ENCODE measurements at places on chromosomes 1 and 21.

DNA sequence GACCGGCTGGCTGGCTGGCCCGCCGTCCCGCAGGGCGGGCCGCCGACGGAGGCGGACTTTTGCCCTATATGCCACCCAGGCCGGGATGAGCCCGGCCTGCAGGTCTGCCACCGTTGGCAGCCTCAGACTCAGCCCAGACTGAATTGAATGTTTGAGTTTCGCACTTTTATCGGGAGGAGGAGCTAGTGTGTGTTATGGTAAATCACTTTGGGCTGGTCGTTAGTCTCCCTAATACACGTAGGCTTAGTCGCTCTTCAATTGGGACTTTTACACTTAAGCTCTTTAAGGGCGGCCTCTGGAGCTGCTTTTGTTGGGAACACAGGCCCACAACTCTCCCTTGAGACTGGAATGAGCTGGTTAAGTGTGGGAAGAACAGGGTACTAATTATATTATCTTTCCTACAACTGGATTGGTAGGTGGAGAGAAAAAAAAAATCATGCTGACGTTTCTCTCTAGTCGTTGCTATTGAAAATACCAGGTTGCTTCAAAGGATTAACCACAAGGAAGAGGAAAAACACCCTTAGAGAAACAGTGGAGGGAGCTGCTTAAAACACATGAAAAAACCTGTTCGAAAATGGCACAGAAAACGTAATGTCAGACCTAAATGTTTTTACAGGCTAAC, 1.4 kb upstream of the IRF2BP2 start:
- no peak for DNase-seq

- no peak for DNase-seq
Observed at GRCh38 chr1:24900985-24901781, 28.9 kb downstream of the RUNX3 start.

DNA sequence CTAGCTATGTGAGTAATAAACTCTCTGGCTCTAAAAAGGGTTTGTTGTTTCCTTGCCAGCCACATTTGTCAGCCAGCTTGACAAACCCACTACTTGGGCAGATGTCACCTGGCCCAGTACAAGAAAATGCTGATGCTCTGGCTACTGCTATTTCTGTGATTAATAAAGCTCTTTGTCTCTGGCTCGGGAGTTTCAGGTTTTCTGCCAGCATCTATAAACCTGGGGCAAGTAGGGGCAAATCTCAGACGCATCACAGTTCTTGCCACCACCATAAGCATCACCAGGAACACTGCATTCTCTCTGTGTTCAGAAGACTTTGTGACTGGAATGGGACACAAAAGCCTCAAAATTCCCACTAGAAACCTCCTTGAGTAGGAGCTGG, 2.5 kb downstream of the ITLN2 start:
- DNase-seq: no peak

- no peak for DNase-seq
Observed at GRCh38 chr1:211468595-211468994, 23.4 kb downstream of the RD3 start.

DNA sequence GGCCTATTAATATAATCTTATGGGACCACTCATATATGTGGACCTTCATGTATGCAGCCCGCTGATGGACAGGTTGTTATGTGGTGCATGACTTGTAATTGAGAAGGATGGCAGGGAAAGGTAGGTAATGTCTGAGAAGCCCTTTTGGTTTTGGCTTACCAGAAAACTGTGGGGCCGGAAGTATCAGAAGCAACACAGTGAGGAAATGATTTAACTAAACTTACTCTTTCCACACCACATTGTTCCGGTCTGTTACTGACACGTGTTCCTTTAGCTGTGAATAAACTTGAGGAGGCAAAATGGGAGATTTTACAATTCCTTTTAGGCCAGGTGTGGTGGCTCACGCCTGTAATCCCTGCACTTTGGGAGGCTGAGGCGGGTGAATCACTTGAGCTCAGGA, 32.4 kb downstream of the KIF1B start:
- DNase-seq: no peak

DNA sequence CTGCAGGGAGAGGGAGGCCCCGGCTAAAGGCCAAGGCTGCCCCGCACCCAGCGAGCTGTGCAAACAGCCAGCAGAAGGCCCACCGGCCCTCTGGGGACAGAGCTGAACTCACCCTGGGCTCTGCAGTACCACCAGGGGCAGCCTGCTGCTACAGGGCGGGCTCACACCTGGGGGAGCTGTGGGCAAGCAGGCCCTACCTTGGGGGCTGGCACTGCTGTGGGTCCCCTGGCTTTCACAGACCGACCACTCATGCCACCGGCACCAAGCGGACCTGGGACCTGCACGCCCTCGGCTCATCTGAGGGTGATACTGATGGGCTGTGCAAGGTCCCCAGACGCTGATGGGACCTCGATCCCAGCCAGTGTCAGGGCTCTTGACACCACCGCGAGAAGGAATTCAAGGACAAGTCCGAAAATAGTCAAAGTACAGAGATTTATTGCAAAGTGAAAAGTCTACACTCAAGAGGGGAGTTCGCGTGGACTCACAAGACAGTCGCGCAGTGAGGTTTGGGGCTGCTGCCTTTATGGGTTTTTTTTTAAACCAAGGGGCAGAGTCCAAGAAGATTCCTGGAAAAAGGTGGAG, 61.0 kb upstream of the ADARB1 start:
- no peak for DNase-seq

DNA sequence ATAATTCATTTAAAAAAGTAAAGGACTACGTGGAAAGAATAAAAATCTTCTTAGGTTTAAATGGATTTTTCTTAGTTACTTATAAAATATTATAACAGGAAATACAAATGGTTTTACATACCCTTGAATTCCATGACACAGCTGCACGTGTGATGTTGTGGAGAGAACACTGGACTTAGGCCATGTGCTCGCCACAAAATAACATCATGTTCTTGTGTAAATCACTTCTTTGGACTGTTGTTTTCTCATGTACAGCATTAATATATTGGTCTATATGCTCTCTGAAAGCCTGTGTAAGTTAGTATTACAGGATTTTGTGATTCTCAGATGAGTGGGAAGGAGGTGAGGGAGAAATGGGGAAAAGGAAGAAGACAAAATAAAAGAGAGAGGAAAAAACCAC, 228.2 kb downstream of the DNM3 start:
- DNase-seq: no peak

DNA sequence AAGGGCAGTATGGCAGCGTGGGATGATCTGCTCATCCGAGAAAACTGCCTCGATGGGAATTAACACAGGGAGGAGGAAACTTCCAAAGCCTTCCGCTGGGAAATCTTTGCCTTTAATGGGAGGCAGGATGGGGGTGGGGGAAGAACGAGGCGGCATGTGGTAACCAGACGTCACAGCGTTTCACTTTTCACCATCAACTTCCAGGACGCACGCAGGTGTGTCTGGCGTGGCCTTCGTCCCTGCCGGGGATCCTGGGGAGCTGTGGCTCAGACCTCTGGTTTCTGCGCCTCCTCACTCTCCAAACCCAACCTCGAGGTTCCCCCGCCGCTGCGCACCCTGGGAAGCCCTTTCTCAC, 282 bp downstream of the RSPH1 start:
- no peak for DNase-seq

GRCh38 chr1:190029441-190029840, 448.2 kb downstream of the BRINP3 start:
- DNase-seq: no peak

- DNase-seq: peak; percentile 89
Observed at GRCh38 chr1:178031856-178032320, 62.0 kb upstream of the RASAL2 start.

DNA sequence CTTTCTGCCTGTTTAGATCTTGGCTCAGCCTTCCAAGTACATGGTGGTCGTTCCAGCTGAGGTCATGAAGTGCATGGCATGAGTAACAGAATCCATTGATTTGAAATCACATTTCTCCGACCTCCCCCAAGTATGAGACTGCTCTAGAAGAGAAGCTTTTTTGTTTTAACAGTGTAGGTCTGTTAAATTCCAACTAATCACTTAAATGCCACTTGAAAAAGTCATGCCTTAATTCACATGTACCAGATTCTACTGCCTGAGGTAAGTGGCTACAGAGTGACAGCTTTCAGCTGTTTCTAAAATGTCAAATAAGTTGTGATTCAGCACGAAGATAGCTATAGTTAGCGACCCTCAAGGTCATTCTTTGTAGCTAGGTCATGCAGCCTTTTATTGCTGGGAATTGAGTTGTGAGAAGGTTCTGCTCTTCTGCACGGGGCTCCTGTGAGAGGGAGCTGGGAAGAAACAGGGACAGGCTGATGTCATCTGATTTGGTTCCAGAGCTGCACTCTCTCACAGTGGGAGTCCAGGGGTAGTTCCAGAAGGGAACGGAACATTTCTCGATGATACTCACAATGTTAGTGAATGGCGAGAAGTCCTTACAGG, 112.7 kb downstream of the VPS13D start:
- no peak for DNase-seq

DNA sequence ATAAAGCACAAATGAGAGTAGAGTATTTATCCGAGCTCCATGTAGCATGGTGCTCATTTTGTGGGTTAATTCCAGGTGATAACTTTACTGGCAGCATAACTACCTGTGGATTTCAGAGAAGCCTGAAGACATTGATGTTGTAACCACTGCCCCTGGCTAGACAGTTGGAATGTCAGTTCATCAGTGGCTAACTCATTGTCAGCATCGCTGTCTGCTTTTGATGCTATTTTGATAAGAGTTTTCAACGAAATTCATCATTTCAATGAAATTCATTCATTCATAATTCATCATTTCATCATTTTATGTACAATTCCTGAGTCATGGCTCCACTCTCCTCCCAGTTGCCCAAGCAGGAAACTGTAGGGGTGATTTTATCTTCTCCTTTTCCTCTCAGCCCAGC, 34.4 kb downstream of the HSD3B1 start:
- DNase-seq: no peak

GRCh38 chr1:91701472-91701869, 184.5 kb downstream of the TGFBR3 start:
- DNase-seq: no peak

DNA sequence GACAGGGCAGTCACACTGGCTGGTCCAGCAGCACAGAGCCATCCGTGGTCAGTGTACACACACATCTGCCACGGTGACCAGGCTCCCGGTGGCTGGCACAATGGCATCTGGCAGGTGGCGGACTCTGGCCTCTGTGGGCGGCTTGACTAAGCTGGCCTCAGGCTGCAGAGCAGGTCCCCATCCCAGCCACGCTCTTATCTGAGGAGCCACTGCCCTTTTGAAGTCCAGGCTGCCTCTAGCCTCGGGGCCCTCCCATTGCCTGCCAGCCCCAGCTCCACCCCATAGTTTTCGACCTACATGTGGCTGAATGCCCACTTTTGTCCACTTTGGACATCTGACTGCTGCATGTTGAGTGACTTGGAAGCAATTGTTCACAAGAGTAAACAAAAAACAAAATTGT, 29.9 kb upstream of the EDN2 start:
- no peak for DNase-seq

DNA sequence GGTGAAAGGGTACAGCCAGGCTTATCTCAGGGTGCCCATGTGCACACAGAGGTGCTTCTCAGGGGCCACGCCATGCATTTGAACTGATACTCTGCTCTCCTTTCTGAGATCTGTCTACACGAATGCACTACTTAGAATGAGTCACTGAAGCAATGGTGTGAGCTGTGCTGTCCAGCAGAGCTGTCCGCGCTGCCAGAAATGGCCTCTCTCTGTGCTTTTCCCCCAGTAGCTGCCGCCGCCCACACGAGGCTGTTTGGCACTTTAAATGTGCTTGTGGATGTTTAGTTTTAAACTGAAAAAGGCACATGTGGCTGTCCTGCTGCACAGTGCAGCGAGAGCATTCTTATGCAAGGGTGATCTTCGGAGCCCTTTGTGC, 87.1 kb upstream of the COL6A1 start:
- DNase-seq: no peak

- no peak for DNase-seq
Observed at GRCh38 chr1:170240409-170240808, 94.7 kb downstream of the NTMT2 start.

DNA sequence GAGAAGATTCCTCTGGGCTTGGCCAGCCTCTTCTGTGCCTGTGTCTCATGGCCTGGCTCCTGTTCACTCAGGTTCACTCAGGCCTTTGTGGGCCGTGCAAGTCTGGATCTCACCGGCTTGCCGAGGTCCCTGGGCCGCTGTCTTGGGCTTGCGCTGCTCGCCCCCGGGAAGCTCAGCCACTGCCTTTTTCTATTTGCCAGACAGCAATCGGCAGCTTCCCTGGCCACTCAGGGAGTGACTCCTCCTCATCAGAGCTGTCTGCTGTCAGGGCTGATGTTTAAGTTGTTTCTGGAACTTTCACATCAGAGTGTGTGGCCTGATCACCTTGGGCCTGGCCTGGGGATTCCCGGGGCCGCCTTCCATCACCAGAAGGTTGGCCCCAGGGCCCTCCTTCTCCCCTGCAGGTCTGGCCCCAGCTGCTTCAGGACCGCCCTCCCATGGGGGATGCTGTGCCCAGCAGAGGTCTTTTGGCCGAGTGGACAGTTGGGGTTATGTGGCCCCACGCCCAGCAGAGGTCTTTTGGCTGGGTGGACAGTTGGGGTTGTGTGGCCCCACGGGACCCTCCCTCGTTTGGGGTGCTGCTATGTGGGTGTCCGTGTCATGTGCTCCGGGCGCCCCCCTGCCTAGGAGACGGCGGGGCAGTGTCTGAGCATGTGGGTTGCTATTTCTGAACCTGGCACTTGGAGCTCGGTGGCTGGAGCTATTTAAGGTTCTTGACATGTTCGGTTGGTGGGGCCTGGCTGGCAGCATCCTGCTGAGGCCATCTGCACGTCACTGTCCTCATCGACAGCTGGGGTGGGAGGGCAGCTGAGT, 12.5 kb downstream of the SLX9 start:
- no peak for DNase-seq

All from AG09319 (cell line).